Stimulated activated naive CD4-positive, alpha-beta T cell (primary cell): ENCODE measurements at places on chromosomes 5 and 9.

GRCh38 chr9:129237164-129237611, 59.1 kb upstream of the IER5L start:
- peak; percentile 46 for DNase-seq

GRCh38 chr9:120642129-120642770, 62.3 kb upstream of the CDK5RAP2 start:
- DNase-seq = no peak

GRCh38 chr5:177339107-177339638, 12.3 kb downstream of the LMAN2 start:
- DNase-seq = no peak

DNA sequence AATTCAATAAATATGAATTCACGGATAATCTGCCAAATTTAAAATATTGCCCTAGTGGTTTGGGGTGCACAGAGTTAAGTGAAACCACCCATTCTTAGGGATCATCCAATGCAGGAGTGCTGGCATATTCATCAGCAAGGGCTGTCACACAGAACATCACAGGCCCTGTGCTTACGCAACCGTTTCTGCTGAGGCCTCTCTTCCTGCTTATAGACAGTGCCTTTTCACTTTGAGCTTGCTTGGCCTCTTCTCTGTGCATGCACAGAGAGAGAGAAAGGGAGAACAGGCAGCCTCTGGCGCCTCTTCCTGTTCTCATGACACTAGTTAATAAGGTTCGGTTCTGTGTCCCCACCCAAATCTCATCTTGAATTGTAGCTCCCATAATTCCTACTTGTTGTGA, 366.3 kb downstream of the ICE1 start:
- no peak for DNase-seq

- DNase-seq = no peak
Measured at GRCh38 chr9:90665072-90665471, 22.4 kb upstream of the DIRAS2 start.

- no peak for DNase-seq
Measured at GRCh38 chr5:151660616-151661495, 25.9 kb downstream of the SPARC start.

DNA sequence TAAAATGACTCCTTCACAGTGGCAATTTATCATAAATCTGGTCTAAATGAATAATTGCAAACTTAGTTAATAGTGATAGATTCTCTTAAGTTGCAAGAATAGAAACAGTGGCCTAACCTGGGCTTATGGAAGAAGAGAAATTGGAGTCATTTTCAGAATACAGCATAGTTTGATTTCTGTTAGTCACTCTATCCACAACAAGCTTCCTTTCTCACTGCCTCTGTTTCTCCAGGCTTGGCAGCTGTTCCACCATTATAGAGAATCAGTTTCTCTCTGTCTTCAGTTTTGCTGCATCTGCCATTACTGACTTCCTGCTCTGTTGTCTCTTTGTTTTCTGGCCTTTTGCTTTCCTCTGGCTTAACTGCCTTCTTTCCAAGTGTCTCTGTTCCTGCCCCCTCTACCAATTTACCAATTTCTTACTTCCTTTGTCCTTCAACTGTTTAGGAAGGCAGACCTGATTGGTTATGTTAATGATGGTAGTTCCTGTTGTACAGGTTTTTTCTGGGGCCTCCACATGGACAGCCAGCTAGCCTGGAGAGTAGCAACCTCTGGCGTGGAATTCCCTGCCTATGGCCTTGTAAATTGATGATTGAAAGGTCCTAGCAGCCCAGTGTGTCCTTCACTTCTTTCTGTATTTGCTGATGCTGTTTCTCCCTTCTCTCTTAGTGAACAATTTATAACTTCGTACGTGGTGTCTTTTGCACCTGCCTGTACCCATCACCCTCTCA, 75.9 kb upstream of the RASGRF2 start:
- no peak for DNase-seq

- peak; percentile 35 for DNase-seq
Measured at GRCh38 chr5:39274398-39275085, 55.2 kb upstream of the FYB1 start.

DNA sequence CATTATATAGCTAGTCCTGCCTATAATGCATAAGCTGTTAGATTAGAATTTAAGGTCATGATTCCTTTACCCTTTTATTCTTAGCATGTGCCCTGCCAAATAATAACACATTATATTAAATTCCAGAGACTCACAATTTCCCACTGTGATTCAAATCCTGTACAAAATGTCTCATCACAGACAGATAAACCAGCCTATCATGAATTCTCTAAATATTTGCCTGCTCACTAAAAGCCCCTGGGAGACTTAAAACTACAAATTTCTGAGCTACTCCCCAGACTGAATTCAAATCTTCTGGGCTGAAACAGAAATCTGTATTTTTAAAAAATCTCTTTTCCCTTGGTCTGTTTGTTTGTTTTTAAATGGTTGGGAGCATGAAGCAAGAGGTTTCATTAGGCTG, 32.7 kb downstream of the GAPT start:
- DNase-seq = no peak

DNA sequence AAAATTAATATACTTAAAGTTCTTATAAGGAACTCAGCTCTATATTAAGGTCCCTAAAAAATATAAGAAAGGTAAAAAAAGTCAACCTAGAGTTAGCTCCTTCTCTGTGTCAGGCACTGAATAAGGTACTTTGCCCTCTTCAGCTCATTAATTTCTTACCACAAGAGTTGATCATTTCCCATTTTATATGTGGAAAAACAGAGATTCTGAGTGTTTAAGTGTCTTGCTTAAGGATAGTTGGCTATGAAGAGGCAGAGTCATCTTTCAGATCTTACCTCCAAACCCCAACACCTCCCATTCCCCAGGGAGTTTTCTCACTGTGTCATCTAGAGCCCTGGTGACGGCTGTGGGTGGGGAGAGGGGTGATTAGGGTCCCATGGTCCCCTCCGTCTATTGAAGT, 40.6 kb downstream of the INSYN2B start:
- no peak for DNase-seq

- no peak for DNase-seq
Measured at GRCh38 chr9:115808108-115808507, 345.5 kb upstream of the PAPPA start.

DNA sequence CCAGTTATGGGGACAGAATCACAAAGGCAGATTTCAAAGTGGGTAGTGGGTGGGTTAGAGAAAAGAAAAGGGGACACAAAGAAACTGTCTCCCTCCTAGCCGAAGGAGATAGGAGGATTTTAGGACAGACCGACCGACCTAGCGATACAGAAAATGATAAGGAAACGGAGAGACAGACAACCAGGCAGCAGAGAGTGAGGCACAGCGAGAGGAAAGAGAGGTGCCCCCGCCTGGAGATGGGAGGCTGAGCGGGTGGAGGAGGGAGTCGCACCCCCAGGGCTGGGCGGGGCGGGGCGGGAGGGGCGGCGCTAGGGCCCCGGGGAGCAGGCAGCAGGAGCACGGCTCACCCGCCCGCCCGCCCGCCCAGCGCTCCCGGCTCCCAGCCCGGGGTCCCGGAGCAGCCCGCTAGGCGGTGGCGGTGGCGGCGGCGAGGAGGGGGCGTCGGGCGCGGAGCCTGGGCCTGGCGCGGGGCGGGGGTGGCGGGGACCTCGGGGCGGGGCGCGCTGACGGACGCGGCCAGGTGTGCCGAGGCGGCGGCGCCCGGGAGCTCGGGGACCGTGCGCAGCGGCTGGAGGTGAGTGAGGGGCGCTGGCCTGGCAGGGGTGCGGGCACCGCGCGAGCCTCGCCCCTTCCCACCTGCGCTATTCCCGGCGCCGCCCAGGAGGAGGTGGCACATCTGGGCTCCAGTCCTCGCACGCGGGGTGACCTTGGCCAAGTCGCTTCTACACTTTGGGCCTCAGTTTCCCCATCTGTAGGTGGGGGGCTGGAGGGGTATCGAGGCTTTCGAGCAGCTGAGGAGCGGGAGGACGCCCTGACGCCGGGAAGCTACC, 15.9 kb upstream of the SYNPO start:
- DNase-seq = peak; percentile 19

DNA sequence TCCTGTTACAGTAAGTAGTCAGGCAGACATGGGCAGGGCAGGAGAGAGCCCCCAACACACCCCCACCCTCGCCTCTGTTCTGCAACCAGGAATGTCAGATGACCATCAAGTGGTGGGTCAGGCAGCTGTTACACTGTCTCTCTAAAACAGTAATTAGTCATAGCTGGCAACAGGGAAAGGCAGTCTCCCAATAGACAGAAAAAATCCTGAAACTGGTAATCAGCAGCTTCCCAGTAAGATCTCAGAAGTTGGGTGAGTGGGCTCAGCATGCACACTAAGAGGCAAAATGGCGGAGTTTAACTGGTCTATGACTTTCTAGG, 90.2 kb downstream of the C5orf15 start:
- DNase-seq = no peak

GRCh38 chr9:99052815-99053715, 51.8 kb upstream of the TGFBR1 start:
- no peak for DNase-seq

DNA sequence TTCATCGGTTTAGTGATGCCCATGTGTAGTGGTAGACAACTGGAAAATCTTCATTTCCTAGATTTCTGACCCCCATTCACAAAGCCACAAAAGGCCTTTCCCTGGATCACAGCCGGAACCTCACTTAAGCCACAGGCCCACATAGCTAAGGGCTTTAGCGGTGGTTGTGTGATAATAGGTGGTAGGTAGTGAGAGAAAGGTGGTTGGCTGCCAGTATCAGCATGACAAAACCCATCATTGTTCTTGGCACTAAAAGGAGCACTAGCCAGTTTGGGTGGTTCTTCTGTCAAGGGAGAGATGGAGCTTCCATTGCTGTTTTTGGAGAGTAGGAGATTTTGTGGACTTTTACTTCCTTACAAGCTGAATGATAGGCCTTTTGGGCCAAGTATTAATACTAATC, 9.7 kb upstream of the SLC36A2 start:
- DNase-seq = no peak

- DNase-seq = no peak
Measured at GRCh38 chr5:151675611-151676313, 11.0 kb downstream of the SPARC start.

GRCh38 chr9:110115341-110115820, 92.6 kb downstream of the C9orf152 start:
- no peak for DNase-seq

GRCh38 chr5:52598968-52599367, 188.7 kb upstream of the ITGA1 start:
- DNase-seq = no peak

- DNase-seq = no peak
Measured at GRCh38 chr9:137697193-137697592, 78.4 kb downstream of the EHMT1 start.

DNA sequence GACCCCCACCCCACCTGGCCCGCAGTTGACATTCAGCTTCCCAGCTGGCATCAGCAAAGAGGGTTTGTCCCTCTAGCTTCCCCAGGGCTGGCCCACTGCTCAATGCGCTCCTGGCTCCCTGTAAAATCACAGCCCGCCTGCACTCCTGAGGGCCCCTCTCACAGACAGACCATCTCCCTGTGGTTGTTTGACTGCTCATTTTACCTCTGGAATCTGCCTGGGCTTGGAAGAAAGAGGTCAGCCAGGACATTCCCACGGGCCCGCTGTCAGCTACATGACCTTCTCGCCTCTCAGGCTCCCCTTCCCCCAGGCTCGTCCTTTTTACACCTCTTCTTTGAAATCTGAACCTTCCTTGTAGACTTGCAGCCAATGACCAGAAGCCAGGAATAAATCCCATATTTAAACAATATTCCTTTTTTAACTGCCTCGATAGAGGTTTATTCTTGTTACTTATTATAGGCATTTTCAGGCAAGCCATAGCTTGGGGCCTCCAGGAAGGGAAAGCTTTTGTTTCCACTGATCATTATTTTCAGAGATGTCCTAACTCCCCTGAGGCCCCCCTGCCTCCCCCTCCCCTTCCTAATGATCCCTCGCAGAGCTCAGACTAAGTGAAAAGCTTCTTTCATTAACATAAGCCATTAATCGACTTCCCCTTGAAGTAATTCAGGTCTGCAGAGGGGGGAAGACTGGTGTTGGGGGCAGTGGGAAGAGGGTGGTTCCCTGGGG, 76.3 kb upstream of the IQGAP2 start:
- DNase-seq = no peak

- no peak for DNase-seq
Measured at GRCh38 chr9:94005272-94005901, 50.2 kb upstream of the BARX1 start.

DNA sequence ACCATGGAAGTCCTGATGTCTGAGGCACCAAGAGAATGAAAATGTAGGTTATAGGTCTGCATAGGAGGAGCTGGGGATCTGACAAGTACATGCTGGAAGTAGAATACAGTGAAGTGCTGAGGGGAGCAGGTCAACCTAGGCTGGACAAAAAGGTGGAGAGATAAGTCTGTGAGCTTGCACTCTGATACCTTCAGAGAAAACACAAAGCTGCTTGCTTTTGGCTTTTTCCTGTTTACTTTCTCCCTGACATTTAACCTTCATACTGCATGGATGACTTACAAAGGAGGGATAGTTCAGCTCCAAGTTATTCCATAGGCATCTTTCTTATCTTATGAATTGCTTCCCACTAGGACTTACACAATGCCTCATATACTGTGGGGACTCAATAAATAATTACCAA, 256.7 kb upstream of the NREP start:
- DNase-seq = no peak

GRCh38 chr9:94139672-94140417, 55.6 kb downstream of the PTPDC1 start:
- DNase-seq = no peak

DNA sequence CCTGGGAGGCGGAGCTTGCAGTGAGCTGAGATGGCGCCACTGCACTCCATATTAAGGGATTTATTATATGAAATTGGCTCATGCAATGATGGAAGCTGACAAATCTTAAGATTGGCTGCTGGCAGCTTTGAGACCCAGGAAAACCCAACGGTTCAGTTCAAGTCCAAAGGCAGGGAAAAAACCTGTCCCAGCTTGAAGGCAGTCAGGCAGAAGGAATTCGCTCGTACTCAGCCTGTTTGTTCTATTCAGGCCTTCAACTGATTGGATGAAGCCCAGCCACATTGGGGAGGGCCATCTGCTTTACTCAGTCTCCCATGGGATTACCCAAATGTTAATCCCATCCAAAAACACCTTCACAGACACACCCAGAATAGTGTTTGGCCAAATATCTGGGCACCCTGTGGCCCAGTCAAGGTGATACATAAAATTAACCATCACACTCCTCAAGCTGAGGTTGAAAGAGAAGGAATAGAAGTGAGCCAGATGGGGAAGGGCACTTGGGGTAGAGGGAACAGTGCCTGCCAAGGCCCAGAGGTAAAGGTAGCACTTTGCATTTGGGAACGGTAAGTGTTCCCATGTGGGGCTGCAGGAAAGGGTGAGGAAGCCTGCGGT, 8.5 kb upstream of the ORM1 start:
- DNase-seq = no peak

DNA sequence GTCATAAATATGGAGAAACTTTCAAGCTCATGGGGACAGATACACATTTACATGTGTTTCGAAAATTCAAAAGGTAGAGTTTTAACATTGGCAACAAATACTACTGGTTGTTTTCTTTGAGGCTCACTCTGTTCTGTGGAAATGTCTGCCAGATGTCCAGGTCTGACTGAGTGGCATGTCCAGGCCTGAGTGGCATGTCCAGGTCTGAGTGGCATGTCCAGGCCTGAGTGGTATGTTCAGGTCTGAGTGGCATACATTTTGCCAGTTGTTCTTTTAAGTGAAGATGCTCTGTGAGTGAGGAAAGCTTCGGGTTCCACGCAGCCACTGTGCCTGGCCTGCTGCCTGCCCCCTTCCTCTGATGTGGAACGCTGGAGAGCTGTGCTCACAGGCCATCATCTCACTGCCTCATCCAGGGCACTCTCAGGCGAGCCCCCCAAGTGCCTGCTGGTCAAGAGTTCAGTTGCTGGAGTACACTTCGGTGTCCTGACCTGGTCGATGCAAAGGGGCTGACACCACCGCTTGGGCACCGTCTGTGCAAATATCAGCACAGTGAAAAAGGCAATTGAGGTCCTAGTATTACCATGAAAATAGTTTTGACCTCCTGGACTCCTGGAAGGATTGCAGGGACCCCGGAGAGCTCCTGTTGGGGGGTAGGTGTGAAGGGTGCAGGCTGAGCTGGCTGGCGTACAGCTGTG, 89.9 kb downstream of the EHMT1 start:
- no peak for DNase-seq
